CD4-positive, alpha-beta T cell treated with Interleukin-2 at 100 ng/mL for 4 hours (primary cell): ENCODE measurements at places on chromosomes 5 and 9.

DNA sequence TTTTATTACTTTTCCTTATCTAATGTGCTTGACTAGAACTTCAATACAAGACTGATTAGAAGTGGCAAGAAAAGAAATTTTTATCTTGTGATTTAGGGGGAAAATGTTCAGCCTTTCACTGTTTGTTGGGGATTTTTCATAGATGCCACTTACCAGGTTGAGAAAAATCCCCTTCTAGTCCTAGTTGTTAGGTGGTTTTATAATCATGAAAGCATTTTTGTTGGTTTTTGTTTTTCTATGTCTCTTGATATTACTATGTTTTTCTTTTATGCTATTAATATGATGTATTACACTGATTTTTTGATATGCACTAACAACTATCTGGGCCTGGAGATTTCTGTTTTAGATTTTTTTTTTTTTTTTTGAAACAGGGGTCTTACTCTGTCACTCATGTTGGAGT is 134.0 kb downstream of the PARP8 start:
- DNase-seq = no peak

DNA sequence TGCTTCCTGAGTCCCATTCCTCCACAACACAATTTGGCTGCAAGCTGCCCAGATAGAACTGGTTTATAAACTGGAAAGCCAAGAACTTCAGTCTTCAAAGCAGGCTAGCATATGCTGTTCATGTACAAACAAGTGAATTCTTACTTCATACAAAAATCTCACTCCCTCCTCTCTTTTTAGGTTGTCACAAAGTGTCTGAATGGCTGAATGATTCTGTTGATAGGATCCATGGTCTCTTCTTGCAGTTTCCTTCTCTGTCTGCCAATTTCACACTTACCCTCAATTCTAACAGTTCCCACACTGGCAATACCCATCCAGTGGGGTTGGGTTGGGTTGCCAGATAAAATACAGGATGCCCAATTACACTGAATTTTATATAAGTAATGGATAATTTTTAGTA is 363.5 kb downstream of the DEPDC1B start:
- DNase-seq = no peak

DNA sequence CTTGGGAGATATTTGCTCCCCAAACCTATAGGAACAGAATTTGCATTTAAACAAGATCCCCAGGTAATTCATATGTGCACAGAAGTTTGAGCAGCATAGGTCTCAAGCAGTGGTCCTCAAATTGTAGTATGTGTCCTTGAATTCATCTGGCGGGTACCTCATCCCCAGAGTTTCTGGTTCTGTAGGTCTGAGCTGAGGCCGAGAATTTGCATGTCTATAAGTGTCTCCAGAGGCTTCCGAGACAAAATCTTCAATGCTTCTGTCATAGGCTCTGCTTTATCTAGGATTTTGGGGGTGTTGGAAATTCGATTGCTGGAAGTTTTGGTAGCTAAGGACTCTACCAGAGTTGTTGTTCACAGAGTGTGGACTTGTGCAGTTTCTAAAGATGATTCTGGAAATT is 38.6 kb downstream of the MAT2B start:
- DNase-seq = no peak

GRCh38 chr9:71822456-71822855 is 54.1 kb upstream of the CEMIP2 start:
- no peak for DNase-seq

GRCh38 chr5:33228149-33228548 is 212.6 kb upstream of the TARS1 start:
- DNase-seq = no peak

DNA sequence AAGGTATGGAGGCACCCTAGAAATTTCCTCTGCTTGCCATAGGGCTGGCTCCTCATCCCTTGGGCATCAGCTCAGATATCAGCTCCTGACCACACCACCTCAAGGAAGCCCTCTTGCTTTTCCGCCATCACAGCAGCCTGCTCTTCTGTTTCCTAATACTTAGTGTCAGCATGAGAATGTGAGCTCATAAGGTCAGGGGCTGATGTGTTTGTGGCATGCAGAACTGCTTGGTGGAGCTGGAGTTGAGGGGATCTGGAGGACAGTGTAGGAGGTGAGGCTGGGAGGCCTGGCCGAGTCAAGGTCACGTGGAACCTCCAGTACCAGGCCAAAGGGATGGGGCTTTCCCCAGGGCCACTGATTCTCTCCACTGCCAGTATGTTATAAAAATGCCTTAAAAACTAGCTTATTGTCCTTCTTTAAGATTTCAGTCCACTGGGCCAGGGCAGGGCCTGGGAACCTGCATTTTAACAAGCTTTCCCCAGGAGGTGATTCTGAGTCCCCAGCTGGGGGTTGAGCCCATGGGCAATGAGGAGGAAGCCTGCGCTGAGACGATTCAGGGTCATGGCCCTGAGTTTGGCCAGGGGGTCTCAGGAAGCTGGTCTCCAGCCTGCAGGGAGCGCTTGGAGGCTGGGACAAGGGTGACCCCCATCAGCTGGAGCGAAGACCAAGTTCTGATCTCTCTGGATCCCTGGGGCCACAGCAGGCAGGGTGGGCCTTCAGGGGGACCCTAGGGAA is 28.6 kb downstream of the DAB2IP start:
- DNase-seq = no peak

DNA sequence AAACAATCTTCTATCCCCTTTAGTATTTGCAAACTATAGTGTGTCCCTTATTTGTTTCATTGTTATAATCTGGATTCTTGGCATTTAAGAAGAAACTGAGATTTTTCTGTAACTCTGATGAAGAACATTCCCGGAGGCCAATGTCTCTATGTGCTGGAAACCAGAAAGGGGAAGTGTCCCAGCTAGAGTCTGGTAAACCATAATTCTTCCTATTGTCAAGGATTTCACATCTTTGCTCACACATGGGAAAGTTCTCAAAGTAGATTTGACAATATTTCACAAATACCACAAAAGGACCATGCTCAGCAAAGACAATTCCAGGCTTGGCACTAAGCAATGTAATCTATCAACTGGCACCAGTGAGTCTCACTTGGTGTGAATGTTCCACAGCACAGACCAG is 146.8 kb downstream of the MUSK start:
- no peak for DNase-seq

- DNase-seq = no peak
These were observed 73.0 kb upstream of the SNX2 start for GRCh38 chr5:122701640-122702523.

DNA sequence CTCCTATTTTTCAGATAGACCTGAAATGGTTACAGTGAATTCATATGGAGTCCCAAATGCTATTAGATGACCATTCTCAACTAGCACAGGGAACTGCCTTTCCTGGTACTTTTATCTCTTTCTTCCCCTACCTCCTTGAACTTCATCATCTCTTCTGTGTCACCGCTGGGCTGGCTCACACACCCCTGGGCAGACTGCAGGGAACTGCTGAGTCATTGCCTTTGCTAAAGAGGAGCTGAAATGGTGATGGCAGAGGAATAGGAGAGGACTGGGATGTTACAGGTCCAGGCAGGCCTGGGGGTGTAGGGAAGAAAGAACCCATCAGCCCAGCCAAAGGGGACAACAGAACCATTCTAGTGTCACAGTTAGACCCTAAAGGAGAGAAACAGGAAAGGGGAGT is 322.3 kb downstream of the ASTN2 start:
- DNase-seq = no peak

DNA sequence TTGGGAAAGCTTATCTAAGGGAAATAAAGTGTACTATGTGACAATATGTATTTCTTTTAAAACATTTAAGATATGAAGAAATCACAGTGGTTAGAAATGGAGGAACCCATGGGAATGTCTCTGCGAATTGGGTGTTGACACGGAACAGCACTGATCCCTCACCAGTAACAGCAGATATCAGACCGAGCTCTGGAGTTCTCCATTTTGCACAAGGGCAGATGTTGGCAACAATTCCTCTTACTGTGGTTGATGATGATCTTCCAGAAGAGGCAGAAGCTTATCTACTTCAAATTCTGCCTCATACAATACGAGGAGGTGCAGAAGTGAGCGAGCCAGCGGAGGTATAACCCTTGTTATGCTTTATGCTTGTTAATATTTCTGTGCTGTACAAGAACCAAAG is 69.9 kb downstream of the ADGRV1 start:
- no peak for DNase-seq

- no peak for DNase-seq
These were observed 21.8 kb upstream of the RNF145 start for GRCh38 chr5:159231167-159231566.
